Left ventricle myocardium inferior (tissue), 1 donor: ENCODE measurements at places on chromosomes 12 and 14. TPM values are rescaled to one million over a fixed set of nuclear protein-coding genes. Genes with fewer than 3 reads are reported as not detected.

GRCh38 chr12:68893741-68894140, 39.2 kb downstream of the CPM start:
- no peak for DNase-seq

- no peak for DNase-seq
These were observed 344.9 kb upstream of the STXBP6 start for GRCh38 chr14:25394791-25395391.

- no peak for DNase-seq
These were observed 7.2 kb upstream of the KRT75 start for GRCh38 chr12:52441320-52441911.

Gene MYF5
- not detected for total RNA-seq

Gene CMA1
- total RNA-seq, result 0.66 TPM
